ENCODE measurements at places on chromosomes 3 and 15. TPM values are rescaled to one million over a fixed set of nuclear protein-coding genes. Genes with fewer than 3 reads are reported as not detected.
A peak's percentile ranks its signal among the peaks of the same experiment; 100 is the strongest.

PATL2 gene
- total RNA-seq: 1.0 TPM

CCR3 gene
- total RNA-seq: not detected

CCR5 gene
- not detected for total RNA-seq

PLA2G4D gene
- not detected for total RNA-seq

GALNT15 gene
- total RNA-seq: 26.0 TPM

POC1A gene
- 0.26 TPM for total RNA-seq

DNA sequence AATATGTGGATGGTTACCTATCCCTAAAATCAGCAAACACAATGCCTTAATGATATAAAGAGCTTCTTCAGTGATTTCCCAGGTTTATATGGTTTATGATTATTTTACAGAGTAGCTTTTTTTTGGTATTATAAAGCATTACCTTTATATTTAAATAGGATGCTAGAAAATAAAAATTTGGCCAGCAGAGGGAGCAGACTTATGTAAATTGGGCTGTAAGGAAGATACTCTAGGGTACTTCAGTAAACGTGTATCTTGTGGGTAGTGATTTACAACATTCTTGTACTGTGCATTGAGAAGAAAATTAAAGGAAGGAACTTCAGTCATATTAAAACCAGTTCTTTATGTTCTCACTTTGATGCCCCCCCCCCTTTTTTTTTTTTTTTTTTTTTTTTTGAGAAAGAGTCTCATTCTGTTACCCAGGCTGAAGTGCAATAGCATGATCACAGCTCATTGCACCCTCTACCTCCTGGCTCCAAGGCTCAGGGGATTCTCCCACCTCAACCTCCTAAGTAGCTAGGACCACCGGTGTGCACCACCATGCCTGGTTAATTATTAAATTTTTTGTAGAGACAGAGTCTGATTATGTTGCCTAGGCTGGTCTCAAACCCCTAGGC, 167.9 kb downstream of the BBX start:
- H3K4me1 ChIP-seq: no peaks in the 10 kb centered on the region
- H3K4me3 ChIP-seq: no peak overlapping the region
- no peak for DNase-seq
- no peaks in the 10 kb centered on the region for H3K36me3 ChIP-seq
- no peaks in the 10 kb centered on the region for H3K27me3 ChIP-seq
- no peak overlapping the region for H3K27ac ChIP-seq

- no peak overlapping the region for H3K4me3 ChIP-seq
- H3K27me3 ChIP-seq: no peaks in the 10 kb centered on the region
- DNase-seq: no peak
- H3K27ac ChIP-seq: no peak overlapping the region
- H3K4me1 ChIP-seq: no peaks in the 10 kb centered on the region
- no peaks in the 10 kb centered on the region for H3K36me3 ChIP-seq
These were observed 86.6 kb upstream of the ADAMTSL3 start for GRCh38 chr15:83567318-83567717.

DNA sequence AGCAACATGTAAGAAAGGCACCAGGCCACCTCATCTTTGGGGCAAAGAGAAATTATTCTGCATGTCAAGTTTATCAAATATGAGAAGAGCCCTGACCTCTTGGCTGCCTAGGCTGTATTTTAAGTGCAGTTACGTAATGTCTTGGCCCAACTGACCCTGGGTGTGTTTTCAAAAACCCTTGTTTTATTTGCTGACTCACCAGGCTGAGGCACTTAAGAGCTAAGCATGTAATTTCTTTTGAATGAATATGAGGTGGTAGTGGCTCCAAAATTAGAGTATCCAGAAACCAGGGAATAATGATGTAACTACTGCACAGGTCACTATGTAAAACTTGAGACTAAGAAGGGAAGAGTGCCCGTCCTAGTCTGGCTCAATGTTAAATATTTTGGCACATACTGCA, 24.3 kb downstream of the PGPEP1L start:
- no peaks in the 10 kb centered on the region for H3K36me3 ChIP-seq
- no peaks in the 10 kb centered on the region for H3K27me3 ChIP-seq
- peak; percentile 42 for DNase-seq
- no peak overlapping the region for H3K4me3 ChIP-seq

DNA sequence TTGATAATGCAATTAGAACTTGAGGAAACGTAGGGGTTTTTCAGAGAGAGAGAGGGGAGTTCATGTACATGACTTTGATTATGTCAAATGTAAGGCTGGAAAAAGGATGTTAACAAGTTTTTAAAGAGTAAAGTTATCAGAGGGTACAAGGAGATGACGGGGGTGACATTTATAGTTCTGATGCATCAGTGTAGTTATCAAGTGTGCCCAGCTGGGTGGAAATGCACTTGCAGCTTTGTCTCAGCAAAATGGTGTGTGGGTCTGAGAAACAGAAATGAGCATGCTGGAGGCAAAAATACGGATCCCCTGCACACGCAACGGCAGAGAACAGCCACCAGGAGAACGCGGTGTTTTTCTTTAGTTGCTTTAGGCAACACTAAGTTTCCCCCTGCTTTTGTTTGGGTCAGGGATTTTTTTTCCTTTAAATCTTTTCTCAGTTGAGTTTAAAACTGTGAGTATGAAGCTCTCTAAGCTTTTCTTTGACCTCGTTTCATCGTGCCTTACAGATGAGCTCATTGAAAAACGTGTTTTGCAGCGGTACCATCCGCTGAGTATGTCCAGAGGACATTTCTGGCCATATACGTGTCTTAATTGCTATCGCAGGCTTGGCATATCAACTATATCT, 205.4 kb downstream of the PDZRN3 start:
- no peaks in the 10 kb centered on the region for H3K27me3 ChIP-seq
- no peaks in the 10 kb centered on the region for H3K36me3 ChIP-seq
- no peak overlapping the region for H3K4me3 ChIP-seq
- DNase-seq: no peak
- H3K4me1 ChIP-seq: no peaks in the 10 kb centered on the region
- H3K27ac ChIP-seq: no peak overlapping the region

- no peak for DNase-seq
- no peak overlapping the region for H3K27ac ChIP-seq
- no peaks in the 10 kb centered on the region for H3K27me3 ChIP-seq
- H3K36me3 ChIP-seq: no peaks in the 10 kb centered on the region
- H3K4me1 ChIP-seq: no peaks in the 10 kb centered on the region
These were observed 322.9 kb downstream of the EPHB1 start for GRCh38 chr3:135117977-135118376.

GRCh38 chr3:34724916-34725499, 914.3 kb upstream of the ARPP21 start:
- no peaks in the 10 kb centered on the region for H3K4me1 ChIP-seq
- H3K27ac ChIP-seq: no peak overlapping the region
- no peak overlapping the region for H3K4me3 ChIP-seq
- no peaks in the 10 kb centered on the region for H3K36me3 ChIP-seq
- no peaks in the 10 kb centered on the region for H3K27me3 ChIP-seq
- DNase-seq: no peak

DNA sequence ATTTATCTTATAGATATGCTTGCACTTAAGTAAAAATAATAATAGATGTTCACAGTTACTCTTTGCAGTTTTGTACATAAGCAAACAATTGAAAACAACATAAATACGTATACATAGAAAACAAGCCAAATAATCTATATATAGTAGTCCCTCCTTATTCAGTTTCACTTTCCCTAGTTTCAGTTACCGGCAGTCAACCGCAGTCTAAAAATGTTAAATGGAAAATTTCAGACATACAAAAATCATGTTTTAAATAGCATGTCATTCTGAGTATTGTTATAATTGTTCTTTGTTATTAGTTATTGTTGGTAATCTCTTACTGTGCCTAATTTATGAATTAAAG, 262.0 kb downstream of the CGGBP1 start:
- no peaks in the 10 kb centered on the region for H3K27me3 ChIP-seq
- H3K36me3 ChIP-seq: no peaks in the 10 kb centered on the region
- no peak overlapping the region for H3K27ac ChIP-seq

DNA sequence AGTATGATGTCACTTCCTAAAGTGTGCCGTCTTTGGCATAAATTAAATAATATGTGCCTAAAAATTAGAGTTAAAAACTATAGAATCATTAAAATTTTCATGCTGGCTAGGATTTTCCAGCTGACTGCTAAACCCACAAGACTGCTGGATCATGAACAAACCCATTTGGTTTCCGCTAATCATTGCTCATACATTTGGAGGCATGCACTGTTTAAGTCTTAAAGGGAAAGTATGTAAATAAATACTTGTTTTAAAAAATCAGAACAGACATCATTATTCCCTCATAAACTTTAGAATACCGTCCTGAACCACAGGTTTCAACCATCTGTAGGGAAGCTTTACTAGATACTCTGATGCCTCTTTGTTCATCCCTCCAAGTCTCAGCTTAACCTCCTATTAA, 26.5 kb downstream of the ATP6V1A start:
- no peak overlapping the region for H3K4me3 ChIP-seq
- no peaks in the 10 kb centered on the region for H3K36me3 ChIP-seq
- no peak for DNase-seq
- H3K27ac ChIP-seq: no peak overlapping the region
- peaks cover 20% of the 10 kb centered on the region for H3K4me1 ChIP-seq

- DNase-seq: peak; percentile 86
- H3K36me3 ChIP-seq: no peaks in the 10 kb centered on the region
- H3K4me3 ChIP-seq: no peak overlapping the region
- H3K4me1 ChIP-seq: peaks cover 77% of the 10 kb centered on the region
- H3K27me3 ChIP-seq: no peaks in the 10 kb centered on the region
These were observed 4.0 kb downstream of the EPHB3 start for GRCh38 chr3:184565421-184566211.

DNA sequence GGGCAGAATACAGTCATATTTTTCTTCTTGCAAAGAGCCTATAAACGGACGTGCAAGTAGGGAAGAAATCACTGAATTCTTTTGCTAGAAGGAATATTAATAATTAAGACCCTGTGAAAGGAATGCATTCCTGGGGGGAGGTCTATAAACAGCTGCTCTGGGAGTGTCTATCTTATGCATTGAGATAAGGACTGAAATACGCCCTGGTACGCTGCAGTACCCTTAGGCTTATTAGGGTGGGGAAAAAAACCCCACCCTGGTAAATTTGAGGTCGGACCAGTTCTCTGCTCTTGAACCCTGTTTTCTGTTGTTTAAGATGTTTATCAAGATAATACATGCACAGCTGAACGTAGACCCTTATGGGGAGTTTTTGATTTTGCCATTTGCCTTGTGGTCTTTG, 100.0 kb upstream of the KBTBD8 start:
- H3K36me3 ChIP-seq: no peaks in the 10 kb centered on the region
- no peak for DNase-seq
- H3K4me3 ChIP-seq: no peak overlapping the region

GRCh38 chr15:51283026-51283425, 55.4 kb downstream of the CYP19A1 start:
- no peak overlapping the region for H3K27ac ChIP-seq
- no peak overlapping the region for H3K4me3 ChIP-seq
- H3K4me1 ChIP-seq: no peaks in the 10 kb centered on the region
- DNase-seq: no peak
- H3K36me3 ChIP-seq: no peaks in the 10 kb centered on the region

DNA sequence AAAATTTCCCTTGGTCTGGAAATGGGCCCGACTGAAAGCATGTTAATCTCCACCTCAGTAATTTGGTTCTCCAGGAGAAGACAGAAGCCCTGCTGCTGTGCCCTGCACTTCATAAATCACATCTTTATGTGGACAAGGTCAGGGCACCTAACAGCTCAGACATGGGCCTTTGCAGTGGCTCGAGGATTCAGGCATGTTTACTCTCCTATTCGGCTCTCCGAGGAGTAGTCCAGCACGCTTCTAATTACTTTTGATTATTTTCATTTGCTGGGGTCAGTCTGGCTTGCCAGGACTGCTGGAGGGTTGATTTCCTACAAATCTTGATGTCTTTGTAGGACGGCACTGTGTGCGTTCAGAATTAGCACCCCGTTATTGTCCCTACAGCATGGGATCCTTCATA, 511.2 kb downstream of the MECOM start:
- no peak overlapping the region for H3K27ac ChIP-seq
- DNase-seq: no peak
- peaks cover 43% of the 10 kb centered on the region for H3K4me1 ChIP-seq
- no peaks in the 10 kb centered on the region for H3K36me3 ChIP-seq

DNA sequence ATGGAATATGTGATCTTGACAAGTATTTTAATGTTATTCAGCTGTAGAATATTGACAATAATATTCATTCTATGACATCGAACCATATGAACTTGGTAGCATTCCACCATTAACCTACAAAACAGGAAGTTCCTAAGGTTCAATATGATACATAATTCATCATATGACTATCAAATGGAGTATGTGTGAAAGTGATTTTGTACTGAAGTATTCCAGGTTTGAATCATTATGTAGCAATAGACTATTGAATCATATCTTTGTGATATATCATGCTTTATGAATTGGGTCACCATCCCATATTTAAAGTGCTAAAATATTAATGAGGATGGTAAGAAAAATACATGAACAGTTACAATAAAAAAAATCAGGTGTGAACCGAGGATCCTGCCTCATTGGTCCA, 95.1 kb downstream of the TP63 start:
- no peaks in the 10 kb centered on the region for H3K27me3 ChIP-seq
- no peaks in the 10 kb centered on the region for H3K36me3 ChIP-seq
- no peak overlapping the region for H3K27ac ChIP-seq
- no peak for DNase-seq
- H3K4me1 ChIP-seq: no peaks in the 10 kb centered on the region
- H3K4me3 ChIP-seq: no peak overlapping the region

GRCh38 chr3:2790266-2790815, 319.8 kb downstream of the IL5RA start:
- H3K27ac ChIP-seq: no peak overlapping the region
- no peaks in the 10 kb centered on the region for H3K36me3 ChIP-seq
- H3K27me3 ChIP-seq: no peaks in the 10 kb centered on the region
- H3K4me3 ChIP-seq: no peak overlapping the region

DNA sequence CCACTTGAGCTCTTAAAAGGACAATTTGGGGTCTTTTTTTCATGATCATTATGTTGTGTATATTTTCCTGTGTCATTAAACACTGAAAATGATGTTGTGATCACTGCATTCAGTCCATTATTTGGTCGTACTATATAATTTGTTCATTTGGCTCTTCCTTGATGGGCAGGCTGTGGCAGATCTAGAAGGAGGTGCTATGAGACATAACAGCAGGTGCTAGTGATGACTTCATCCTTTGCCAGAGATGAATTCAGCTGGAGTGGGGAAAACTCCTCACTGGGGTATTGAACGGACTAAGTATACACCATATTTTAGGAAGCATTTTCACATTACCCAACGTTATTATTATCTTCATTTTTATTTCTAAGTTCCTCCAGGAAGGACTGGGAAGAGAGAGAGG, 12.0 kb downstream of the CMTM7 start:
- peak overlapping the region; percentile 20 for H3K27ac ChIP-seq
- no peaks in the 10 kb centered on the region for H3K36me3 ChIP-seq
- no peaks in the 10 kb centered on the region for H3K27me3 ChIP-seq
- H3K4me3 ChIP-seq: no peak overlapping the region
- DNase-seq: no peak
- peaks cover 78% of the 10 kb centered on the region for H3K4me1 ChIP-seq

DNA sequence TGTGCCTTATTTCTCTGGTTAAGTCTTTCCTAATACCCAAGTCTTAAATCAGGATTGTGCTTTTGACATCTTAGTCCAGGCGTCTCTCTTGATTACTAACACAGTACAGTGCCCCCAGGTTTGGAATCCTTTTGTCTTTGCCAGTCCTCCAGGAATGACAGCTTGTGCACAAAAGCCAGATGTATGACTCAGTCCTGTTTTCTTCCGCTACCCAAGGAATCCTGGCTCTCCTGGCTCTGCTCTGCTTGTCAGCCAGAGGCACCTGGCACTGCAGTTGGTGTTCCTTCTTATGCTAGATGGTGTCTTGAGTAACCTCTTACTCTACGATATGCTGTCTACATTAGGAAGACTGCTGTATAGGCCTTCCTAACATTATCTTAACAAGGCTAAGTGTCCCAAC, 728.2 kb upstream of the NECTIN3 start:
- DNase-seq: no peak
- no peaks in the 10 kb centered on the region for H3K36me3 ChIP-seq
- H3K27me3 ChIP-seq: no peaks in the 10 kb centered on the region
- H3K4me1 ChIP-seq: peaks cover 9% of the 10 kb centered on the region
- no peak overlapping the region for H3K4me3 ChIP-seq

- peaks cover 8% of the 10 kb centered on the region for H3K4me1 ChIP-seq
- DNase-seq: peak; percentile 14
These were observed 17.6 kb downstream of the SLC6A20 start for GRCh38 chr3:45778761-45779201.

Measured in body of pancreas (tissue), 4 donors.